T follicular helper cell (primary cell): ENCODE measurements at places on chromosomes 1 and 21.

- no peak for DNase-seq
Observed at GRCh38 chr1:197024460-197024859, 42.6 kb downstream of the F13B start.

- DNase-seq, result no peak
Observed at GRCh38 chr21:29316029-29316742, 17.5 kb downstream of the BACH1 start.

GRCh38 chr21:41764558-41765419, 2.1 kb downstream of the RIPK4 start:
- no peak for DNase-seq

DNA sequence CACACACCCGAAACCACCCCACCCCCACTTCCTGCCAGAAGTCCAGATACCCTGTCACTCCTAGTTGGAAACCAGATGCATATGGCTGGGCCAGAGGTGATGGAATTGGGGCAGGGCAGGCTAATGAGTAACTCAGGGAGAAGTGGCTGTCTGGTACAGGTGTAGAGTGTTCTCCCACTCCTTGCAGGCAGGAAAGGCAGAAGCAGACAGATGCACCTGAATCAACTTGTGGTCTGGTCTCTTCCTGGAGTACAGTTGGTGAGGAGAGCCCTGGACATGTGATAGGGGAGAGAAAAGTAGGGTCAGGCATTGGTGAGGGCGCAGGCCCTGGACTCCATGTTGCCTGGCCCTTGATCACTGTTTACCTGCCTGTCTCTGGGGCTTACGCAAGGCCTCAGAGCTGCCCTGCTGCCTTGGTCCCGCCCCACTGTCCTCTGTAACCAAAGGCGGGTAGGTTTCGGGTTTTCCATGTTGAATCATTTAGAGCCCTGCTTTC, 2.5 kb downstream of the CGN start:
- DNase-seq, result no peak

DNA sequence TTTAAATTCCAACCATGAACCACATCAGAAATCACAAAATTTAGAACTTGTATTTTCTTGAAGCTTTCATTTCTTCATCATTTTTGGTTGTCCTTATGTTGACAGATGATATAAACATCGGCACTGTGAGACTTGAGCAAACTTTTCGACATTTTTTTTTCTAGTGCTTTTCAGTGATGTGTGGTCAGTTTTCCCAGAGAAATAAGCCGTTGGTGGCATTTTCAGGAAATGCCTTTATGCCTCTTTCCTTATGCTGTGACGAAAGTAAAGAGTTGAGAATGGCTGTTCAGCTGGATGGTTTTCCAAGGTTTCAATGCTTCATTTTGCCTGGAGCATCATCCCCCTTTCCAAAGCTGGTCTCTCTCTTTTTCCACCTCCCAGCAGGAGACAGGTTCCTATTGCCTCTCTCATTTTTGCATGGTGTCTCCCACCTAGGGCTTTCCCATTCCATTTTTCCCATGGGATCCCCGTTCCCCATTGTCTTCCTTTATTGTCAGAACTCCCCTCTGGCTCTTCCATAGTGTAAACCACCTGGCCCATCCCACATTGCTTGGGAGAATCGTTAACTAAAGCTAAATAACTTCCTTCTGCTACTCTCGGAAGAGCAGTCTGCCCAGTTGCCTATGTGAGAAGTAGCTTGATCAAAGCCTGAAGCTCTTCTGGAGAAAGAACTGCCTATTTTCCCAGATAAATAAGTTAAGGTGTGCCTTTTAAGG, 61.4 kb upstream of the DYNLT5 start:
- no peak for DNase-seq

DNA sequence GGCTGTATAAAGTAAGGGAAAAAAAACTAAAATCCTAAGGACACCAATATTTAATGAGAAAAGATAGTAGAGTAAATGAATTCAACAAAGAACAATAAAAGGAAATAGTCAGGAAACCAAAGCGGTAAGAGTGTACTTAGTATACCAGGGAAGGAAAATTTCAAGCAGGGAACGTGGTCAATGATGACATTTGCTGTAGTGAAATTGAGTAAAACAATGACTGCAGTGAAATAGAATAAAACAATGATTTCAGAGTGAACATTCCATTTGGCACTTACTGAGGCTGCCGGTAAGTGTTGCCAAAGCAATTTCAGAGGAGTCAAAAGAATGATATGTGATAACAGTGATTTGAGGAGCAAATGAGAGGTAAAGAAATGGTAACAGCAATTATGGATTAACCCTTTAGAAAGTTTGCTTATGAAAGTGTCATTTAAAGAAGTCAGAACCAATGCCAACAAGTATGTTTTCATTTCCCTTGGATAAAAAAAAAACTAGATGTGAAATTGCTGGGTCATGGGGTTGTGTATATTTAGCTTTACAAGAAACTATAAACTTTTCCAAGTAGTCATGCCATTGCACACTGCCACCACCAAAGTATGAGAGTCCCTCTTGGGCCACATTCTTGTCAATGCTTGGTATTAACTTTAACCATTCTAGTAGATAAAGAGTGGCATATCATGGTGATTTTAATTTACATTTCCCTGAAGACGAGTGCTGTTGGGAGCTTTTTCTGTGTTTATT, 50.5 kb downstream of the VCAM1 start:
- DNase-seq, result no peak
